Thoracic aorta endothelial cell (primary cell): ENCODE measurements at places on chromosomes 3 and 15. TPM values are rescaled to one million over a fixed set of nuclear protein-coding genes. Genes with fewer than 3 reads are reported as not detected.

MUSTN1 gene
- not detected in 2 replicates for total RNA-seq

COL7A1 gene
- 0.13 and 0.14 TPM in 2 replicates for total RNA-seq

CCDC54 gene
- not detected in 2 replicates for total RNA-seq

DAZL gene
- not detected in 2 replicates for total RNA-seq

FRMD4B gene
- total RNA-seq = 146 and 164 TPM in 2 replicates
